ENCODE measurements at places on chromosomes 16 and 17.

DNA sequence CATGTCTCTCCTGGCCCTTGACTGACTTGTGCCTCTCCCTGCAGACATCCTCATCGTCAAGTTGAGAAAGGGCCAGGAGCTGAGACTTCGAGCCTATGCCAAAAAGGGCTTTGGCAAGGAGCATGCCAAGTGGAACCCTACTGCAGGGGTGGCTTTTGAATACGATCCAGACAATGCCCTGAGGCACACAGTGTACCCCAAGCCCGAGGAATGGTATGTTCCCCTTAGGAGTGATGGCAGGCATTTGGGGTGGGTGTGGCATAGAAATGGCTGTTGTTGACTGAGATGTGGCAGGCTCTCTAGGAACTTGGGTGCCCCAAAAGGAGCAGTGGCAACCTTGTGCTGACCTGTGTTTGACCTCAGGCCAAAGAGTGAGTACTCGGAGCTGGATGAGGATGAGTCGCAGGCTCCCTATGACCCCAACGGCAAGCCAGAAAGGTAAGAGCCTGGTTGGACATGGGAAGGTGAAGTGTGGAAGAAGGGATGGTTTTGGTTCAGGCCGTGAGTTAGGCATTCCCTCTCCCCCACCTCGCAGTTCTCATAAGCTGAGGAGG is 7.5 kb downstream of the POLR2C start:
- no peak for DNase-seq

GRCh38 chr16:70689035-70689969 is 3.4 kb upstream of the MTSS2 start:
- DNase-seq, result no peak

- DNase-seq, result no peak
Measured at GRCh38 chr16:81531419-81531821, 86.8 kb downstream of the CMIP start.

GRCh38 chr17:73309727-73310596 is 1.8 kb downstream of the CDC42EP4 start:
- DNase-seq, result no peak

Data from activated naive CD8-positive, alpha-beta T cell treated with anti-CD3 and anti-CD28 coated beads for 36 hours (primary cell).